ENCODE measurements at places on chromosomes 2 and 18. TPM values are rescaled to one million over a fixed set of nuclear protein-coding genes. Genes with fewer than 3 reads are reported as not detected.

- no peaks in the 10 kb centered on the region for H3K4me1 ChIP-seq
- no peak for DNase-seq
- H3K27ac ChIP-seq = no peak overlapping the region
- no peak overlapping the region for H3K4me3 ChIP-seq
- H3K27me3 ChIP-seq = no peaks in the 10 kb centered on the region
- H3K36me3 ChIP-seq = no peaks in the 10 kb centered on the region
Observed at GRCh38 chr2:205589479-205589878, 92.8 kb upstream of the NRP2 start.

- H3K27ac ChIP-seq = no peak overlapping the region
- H3K27me3 ChIP-seq = no peaks in the 10 kb centered on the region
- no peaks in the 10 kb centered on the region for H3K4me1 ChIP-seq
- DNase-seq = no peak
Observed at GRCh38 chr2:106859498-106859897, 26.5 kb downstream of the ST6GAL2 start.

DNA sequence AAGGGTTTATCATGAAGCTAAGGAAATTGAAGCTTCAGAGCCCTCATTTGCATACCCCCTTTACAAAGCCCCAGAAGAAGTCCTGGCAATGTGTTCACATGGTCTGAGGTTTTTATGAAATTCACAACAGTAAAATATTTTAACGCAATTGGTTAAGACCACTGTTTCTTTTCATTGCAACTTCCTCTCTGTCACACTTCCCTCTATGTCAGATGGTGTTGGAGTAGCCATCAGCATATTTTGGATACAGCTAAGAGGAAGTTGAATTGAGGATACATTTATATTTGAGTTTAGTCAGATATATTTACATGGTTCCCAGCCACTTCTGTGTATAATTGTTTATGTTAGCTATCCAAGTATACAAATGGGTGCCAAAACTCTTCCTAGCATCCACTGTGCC is 170.0 kb downstream of the TXNL1 start:
- no peak overlapping the region for H3K4me3 ChIP-seq
- H3K27me3 ChIP-seq = no peaks in the 10 kb centered on the region
- H3K27ac ChIP-seq = no peak overlapping the region
- no peaks in the 10 kb centered on the region for H3K4me1 ChIP-seq

GRCh38 chr18:6960124-6960523 is 157.5 kb downstream of the LAMA1 start:
- no peak for DNase-seq
- no peaks in the 10 kb centered on the region for H3K36me3 ChIP-seq
- H3K4me1 ChIP-seq = peaks cover 4% of the 10 kb centered on the region
- H3K27me3 ChIP-seq = no peaks in the 10 kb centered on the region

DNA sequence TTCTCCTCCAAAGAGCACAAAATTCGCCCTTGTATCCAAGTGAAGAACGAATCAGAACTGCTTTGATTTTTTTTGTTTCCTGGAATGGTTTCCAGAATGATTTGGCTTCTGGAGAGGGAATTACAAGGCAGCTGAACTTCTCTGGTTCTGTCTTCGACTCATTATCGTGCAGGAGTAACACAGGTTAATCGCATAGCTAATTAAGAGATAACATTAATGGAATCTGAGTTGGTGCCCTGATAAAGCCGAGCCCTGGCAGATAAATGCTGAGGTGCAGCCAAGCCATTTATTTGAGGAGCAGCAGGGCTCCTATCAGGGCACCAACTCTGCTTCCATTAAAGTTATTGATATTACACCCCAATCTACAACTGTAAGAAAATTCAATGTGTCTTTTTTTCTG is 433.7 kb downstream of the ZNF521 start:
- H3K4me3 ChIP-seq = no peak overlapping the region
- no peak for DNase-seq
- H3K27ac ChIP-seq = no peak overlapping the region

DNA sequence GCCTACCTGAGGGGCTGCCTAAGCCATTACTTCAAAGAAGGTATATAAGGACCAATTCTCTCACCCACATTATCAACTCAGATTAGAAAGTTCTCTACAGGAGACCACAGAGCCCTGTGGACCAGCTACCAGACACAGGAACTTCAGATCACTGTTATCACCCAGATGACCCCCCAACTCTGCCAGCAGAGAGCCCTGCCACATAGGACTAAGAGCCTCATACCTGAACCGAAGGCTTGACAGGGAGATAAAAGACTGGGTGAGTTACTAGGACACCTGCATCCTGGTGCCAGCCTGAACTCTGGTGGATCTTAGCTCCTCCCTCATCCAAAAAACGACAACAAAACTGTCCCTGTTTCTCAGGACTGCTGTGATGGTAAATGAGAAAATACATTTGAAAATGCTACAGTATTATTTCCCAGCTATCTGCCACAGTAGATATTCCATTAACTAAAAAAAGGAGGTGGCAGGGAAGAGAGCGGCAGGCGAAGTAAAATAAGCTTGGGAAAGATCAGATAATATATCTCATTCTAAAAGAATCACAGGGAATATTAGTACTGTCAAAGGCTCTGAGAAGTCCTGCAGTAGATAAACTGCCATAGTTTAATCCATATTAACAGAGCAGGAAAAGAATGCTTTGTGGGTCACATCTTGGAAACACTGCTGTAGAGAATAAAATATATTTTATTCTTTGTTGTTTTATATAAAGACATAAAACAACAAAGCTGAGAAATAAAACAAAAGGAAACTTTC is 79.7 kb downstream of the STK39 start:
- no peak overlapping the region for H3K4me3 ChIP-seq
- H3K4me1 ChIP-seq = no peaks in the 10 kb centered on the region
- H3K27me3 ChIP-seq = no peaks in the 10 kb centered on the region
- H3K36me3 ChIP-seq = no peaks in the 10 kb centered on the region

DNA sequence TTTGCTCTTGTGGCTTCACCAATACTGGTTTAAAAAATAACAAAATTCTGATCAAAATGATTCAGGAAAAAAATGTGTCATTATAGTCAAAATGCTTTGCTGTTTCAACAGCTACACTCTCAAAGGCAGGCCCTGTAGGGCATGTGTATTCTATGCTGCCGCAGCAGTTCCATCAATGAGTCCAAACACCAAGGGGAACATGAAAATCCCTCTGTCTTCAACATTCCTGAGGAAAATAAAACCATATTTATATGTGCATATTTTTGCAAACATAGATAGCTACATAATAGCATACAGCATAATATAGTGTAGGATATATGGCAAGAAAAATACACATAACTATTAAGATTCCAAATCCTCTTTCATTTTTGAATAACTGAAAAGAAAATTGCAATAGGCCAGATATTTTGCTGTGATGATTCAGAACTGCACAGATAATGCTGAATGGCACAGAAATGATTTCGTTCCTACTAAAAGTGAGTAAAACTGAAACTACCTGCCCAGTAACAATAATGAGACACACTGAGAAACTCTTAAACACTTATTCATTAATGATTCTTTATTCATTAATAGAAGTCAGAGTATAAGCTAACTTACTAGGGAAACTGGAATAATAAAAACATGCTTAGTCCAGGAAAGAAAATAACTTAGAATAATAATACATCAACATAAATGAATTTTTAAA is 343.8 kb downstream of the SUCLG1 start:
- no peaks in the 10 kb centered on the region for H3K27me3 ChIP-seq
- H3K27ac ChIP-seq = no peak overlapping the region
- DNase-seq = no peak

RAX gene
- not detected for polyA plus RNA-seq

C1GALT1C1L gene
- 0.68 TPM for polyA plus RNA-seq

LYPD6B gene
- polyA plus RNA-seq = 11.1 TPM

KCNK3 gene
- polyA plus RNA-seq = 0.22 TPM

KHK gene
- polyA plus RNA-seq = 225 TPM

CDH19 gene
- polyA plus RNA-seq = 0.27 TPM

Measured in small intestine (tissue), 16 donors.